ENCODE measurements at places on chromosomes 16 and 17.

GRCh38 chr16:74608944-74609343 lies 2.0 kb upstream of the GLG1 start:
- DNase-seq, result no peak

- no peak for DNase-seq
Measured at GRCh38 chr17:59355030-59355701, 23.7 kb downstream of the YPEL2 start.

DNA sequence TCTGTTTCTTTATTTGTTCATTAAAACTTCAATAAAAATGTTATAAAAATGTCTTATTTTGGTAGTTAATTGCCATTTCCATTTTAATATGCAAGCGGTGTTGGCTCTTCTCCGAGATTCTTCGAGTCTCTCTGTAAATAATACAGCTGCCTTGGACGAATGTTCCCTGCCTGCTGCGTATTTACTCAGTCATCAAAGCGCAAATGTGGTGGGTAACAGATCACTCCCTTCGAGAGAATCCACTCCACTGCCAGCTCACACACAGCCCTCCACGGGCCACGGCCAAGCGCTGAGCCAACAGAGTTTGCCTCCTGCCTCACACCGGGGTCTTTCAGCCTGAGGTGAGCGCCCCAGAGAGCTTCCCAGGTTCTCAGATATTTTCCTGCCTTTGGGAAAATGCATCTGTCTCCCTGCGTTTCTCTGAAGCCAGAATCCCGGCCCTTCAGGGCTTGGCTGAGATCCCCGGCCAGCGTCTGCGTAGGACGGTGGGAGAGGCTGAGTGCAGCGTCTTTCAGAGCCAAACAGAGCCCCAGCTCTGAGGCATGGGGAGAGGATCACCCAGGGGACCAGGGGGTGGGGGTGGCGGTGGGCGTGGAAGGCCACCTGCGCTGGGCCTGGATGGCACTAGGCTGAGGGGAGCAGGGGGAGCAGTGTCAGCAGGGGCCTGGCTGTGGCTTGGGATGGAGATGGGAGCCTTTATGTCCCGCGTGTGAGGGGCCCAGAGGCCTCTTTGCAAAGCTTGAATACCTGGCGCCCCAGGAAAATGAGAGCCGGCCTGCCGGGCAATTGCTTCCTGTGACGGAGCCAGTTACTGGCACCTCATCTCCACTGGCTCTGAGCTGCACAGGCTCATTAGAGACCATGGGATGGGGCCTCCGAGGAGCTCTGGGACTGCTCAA lies 248.7 kb downstream of the RBFOX3 start:
- DNase-seq, result no peak

DNA sequence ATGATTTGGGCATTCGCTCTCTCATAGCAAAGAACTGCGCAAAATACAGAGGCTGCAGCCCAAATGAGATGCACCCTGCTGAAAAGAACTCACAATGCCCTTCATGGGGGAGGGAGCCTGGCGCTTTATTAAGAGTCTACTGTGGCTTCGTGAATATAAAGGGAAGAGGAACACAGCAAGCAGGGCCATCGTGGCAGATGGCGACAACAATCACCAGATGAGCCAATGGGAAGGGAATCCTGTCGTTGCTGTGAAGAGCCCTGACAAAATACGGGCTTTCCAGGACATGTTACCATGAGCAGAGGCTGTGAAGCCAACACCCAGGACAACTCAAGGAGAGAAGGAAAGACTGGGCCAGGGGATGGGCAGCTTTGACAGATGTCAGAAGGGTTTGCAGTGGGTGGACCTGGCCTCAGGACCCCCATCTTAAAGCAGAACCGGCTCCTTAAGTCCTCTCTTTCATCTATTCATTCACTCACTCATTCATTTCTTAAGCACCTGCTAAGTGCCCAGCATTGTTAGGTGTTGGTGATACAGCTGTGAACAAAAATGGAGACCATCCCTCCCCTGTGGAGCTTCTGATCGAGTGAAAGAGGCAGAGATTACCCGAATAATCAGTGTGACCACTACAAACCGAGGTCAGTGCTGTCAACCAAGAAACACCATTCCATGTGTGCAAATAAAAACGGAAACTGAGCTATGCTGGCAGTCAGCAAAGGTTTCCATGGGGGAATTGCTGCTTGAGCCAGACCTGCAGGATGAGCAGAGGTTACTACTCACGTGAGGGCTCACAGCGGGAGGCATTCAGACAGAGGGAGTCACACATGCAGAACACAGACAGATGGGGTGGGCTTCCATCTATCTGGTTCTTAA lies 125.8 kb downstream of the DYNLRB2 start:
- no peak for DNase-seq

DNA sequence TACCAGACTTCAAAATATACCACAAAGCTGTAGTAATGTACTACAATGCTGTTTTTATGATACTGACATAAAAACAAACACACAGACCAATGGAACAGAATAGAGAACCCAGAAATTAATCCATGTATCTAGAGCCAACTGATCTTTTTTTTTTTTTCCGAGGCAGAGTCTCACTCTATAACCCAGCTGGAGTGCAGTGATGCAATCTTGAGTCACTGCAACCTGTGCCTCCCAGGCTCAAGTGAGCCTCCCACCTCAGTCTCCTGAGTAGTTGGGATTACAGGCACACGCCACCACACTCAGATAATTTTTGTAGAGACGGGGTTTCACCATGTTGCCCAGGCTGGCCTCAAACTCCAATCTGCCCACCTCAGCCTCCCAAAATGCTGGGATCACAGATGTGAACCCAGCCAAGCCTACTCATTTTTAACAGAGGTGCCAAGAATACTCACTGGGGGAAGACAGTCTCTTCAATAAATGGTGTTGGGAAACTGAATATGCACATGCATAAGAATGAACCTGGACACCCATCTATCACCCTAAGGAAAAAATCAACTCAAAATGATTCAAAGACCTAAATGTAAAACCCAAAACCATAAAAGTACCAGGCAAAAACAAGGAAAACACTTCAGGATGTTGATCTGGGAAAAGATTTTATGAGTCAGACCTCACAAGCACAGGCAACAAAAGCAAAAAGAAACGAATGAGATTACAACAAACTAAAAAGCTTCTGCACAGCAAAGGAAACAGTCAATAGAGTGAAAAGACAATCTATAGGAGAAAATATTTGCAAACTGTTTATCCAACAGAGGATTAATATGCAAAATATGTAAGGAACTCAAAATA lies 63.1 kb downstream of the STX8 start:
- no peak for DNase-seq

All from heart left ventricle (tissue), 16 donors.